ENCODE measurements at places on chromosomes 2 and 18.

GRCh38 chr2:143779021-143779420, 649.8 kb downstream of the ARHGAP15 start:
- no peak for DNase-seq

DNA sequence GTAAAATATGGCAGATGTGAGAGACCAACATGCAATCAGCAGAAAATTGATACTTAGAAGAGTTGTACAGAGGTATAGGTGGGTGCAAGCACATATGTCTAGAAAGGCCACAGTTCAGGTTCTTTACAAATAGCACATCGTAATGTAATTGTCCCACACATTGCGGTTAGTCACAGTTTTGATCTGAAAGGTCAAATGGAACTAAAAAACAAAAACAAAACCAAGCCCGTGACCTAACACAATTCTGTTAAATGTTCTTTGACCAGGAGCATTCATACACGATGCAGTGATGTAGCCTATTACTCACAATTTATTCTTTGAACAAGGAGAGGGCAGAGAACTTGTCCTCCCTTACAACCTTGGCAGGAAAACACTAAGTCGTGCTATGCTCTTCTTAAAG, 108.9 kb upstream of the MAP4K3 start:
- DNase-seq: no peak

- DNase-seq: no peak
These were observed 99.5 kb upstream of the NPAS2 start for GRCh38 chr2:100720445-100720844.

GRCh38 chr2:210203147-210203546, 22.1 kb downstream of the ACADL start:
- no peak for DNase-seq

GRCh38 chr2:3487028-3487425, 32.3 kb downstream of the ADI1 start:
- DNase-seq: no peak

GRCh38 chr2:196670342-196670741, 30.8 kb downstream of the CCDC150 start:
- no peak for DNase-seq

DNA sequence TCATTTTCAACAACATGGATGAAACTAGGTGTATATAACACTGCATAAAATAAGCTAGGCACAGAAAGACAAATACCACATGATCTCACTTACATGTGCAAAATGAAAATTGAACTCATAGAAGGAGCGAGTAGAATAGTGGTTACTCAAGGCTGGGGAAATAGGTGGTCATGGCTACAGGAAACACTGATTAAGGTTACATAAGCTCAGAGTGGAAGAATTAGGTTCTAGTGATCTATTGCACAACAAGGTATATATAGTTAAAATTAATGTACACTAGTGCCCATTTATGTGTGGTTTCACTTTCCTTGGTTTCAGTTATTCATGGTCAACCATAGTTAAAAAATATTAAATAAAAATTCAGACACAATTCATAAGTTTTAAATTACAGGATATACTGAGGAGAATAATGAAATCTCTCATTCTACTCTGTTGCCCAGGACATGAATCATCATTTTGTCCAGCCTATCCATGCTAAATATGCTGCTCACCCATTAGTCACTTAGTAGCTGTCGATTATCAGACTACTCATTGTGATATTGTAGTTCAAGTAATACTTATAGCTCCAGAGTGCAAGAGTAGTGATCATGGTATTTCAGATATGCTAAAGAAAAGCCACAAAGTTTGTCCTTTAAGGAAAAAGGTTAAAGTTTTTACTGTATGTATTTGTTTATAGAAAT, 1530.9 kb upstream of the LRRTM1 start:
- peak; percentile 15 for DNase-seq

DNA sequence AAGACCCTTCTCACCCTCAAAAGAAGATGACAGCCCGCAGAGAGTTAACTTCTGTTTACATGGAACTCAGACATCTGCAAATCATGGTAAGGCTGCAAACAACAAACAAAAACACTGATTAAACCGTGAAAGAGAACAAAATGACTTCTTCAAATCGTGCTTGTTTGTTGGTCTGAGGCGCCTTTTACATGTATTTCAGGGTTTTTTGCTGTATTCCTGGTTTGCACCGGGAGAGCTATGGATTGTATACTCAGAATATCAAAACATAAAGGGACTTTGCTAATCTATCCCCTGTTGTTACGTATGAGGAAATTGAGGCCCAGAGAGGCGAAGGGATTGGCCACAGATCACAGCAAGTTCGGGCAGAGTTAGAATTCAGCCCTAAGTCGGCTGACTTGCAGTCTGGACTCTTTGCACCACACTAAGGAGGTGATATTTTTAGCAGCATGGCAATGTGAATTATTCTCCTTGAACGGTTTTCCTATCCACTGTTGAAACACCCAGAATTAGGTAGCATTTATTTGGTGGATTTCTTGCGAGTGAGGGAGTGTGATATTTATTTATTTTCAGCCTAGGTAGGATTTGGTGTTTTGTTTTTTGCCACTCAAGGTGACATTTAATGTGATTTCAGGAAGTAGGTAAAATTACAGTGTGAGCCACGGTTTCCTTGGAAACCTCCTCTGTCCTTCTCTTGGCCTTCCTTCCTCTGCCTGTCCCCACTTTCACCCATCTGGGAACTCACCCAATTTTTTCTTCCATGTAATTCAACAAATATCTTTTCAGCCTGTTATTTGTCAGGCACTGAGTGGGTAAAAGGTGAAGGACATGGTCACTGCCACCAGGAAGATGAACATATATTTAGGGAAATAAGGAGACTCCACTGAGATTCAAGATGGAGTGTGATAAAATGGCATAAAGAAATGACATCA, 980 bp upstream of the PDE6D start:
- no peak for DNase-seq

DNA sequence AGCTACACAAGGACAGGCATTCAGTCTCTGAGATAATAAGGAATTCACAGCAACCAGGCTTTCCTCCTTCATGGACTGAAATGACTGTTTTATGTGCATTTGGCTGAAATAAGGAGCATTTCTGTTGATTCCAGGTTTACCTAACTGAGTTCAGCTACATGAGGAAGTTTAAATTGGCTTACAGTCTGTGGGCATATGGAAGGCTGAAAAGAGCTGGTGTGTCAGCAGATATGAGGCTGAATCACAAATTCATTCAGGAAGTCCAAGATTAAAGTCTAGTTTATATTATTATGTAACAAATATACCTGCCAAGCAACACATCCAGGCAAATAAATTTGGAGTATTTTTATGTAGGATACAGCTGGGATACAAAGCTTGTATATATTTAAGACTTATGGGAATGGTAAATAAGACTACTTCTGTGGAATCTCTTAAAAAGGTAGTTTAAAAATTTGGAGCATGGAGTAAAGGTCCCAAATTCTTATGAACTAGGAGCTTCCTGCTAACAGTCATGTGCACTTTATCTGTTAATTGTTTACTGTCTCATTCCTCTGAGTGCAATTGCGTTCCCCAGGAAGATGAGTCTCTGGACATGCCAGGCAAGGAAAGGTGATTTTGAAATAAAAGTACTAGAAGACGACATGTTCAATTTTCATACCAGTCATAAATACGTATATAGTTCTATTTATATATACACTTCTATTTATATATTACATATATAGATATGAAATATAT, 53.0 kb downstream of the ZC3H8 start:
- no peak for DNase-seq

DNA sequence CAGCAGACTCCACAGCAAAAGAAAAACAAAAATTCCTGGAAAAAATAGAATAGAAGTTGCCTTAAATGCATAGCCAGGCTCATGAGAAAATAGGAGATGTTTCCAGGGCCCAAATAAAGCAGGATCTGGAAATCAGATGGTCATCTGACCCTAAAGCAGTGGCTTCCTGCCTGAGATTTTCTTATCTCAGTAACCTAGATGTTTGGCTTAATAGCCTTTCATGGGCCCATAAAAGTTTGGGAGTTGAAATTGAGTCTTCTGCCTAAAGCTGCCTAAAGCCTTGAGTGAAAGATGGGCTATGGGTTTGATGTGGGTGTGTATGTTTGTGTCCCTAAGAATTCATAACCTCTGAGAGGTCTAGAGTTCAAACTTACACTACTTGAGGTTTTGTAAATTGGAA, 149.1 kb downstream of the ANTXR1 start:
- DNase-seq: no peak

DNA sequence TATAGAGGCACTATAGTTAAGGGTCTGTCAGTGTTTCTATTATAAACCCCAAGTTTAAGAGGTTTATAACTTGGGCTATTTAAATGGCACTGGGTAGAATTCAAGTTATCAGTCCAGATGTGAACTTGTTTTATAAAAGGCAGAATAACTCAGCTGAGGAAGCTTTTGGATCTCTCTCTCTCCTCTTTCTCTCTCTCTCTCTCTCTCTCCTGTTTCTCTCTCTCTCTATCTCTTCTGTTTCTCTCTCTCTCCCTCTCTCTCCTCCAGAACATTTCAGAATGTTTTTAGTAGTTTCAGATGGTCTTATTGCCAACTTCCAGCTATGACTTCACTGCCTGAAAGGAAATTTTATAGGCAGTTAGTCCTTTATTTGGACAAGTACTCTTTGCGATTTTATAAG, 6.4 kb upstream of the BCL11A start:
- DNase-seq: no peak

DNA sequence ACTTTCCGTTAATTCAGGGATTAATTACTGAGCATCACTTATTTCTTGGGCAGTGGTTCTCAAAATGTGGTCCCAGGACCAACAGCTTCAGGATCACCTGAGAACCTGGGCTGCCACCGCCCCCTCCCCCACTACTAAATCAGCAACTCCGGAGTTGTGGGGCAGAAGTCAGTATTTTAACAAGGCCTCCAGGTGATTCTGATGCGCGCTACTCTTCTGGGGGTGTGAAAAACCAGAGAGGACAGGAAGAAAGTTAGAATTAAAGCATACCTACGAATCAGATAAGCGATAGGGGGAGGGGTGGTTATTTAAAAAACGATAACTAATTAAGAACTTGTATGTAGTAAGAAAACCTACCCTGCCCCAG, 319 bp downstream of the ZSCAN30 start:
- peak; percentile 1 for DNase-seq

DNA sequence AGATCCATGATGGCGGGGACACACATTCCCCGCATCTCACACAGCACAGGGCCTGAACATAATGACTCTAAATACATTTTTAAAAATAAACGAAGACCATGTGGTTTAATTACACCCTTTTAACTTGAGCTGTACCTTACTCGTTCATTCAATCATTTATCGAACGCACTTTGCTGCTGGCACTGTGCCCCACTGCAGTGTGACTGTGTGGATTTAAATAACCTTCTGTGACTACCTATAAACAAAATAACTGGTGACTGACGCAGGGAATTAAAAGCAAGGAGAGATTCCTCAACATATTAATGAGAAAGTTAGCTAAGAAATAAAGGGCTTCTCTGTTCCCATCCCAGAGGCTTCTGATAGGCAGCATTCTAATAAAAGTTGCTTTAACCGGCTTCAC, 10.9 kb upstream of the FZD7 start:
- no peak for DNase-seq

- no peak for DNase-seq
These were observed 60.8 kb downstream of the MYO3B start for GRCh38 chr2:170238776-170239175.

- no peak for DNase-seq
These were observed 164.6 kb downstream of the GULP1 start for GRCh38 chr2:188456114-188456909.

GRCh38 chr2:231548752-231549151, 18.5 kb upstream of the NMUR1 start:
- DNase-seq: no peak

- DNase-seq: peak; percentile 10
These were observed 112.8 kb downstream of the CELF4 start for GRCh38 chr18:37452682-37453385.

All from HTR-8/SVneo (cell line).